ENCODE measurements at places on chromosomes 5 and 9.
A peak's percentile ranks its signal among the peaks of the same experiment; 100 is the strongest.

DNA sequence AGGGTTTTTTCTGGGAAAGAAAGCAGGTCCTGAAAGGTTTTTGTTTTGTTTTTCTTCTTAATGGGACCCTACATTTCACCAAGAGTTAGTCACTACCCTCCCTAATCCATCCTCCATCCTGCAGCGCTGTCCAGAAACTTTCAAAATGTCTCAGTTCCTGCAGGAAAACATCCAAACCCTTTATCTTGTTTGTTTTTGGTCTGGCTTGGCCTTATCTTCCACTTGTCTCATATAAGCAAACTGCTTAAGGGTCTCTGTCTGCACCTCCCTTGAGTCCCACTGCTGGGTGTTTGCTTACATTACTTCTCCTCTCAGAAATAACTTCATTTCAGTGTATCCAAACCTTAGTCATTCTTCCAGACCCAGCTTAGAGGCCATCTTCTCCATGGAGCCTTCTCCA lies 11.0 kb upstream of the TRAF1 start:
- DNase-seq: no peak

DNA sequence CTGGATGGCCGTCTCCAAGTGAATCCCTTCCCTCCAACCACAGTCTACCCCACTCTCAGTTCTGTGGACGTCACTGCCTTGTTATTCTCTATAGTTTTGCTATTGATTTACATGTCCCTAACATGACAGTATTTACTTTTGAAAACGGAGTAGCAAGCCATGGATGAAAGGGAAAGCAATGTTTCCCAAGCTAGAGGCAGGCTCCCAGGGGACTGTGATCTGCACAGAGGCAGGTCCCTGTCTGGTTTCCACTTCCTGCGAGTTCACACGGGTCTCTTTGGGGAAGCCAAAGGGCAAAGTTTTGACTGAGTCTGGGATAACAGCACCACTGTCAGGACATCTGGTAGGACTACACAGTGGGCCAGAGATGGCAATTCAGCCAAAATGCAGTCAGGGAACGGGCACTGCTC lies 12.7 kb downstream of the C9orf153 start:
- DNase-seq: no peak

DNA sequence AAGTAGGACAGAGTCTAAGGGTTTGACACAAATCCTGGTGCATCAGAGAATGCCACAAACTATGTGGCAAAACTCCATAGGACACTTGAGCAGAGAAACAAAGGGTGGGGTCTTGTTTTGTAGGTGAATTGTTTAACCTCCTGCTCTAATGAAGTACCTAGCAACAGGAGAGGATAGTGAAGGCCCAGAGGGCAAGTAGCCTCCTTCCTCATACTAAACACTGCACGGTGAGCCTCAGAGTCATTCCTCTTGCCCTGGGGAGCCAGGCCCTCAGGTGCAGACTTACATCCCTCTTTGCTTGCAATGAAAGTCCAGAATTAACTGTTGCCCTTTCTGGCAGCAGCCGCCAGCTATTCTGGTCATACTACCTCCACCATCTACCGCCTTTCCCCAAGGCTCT lies 166.1 kb downstream of the DROSHA start:
- no peak for DNase-seq

DNA sequence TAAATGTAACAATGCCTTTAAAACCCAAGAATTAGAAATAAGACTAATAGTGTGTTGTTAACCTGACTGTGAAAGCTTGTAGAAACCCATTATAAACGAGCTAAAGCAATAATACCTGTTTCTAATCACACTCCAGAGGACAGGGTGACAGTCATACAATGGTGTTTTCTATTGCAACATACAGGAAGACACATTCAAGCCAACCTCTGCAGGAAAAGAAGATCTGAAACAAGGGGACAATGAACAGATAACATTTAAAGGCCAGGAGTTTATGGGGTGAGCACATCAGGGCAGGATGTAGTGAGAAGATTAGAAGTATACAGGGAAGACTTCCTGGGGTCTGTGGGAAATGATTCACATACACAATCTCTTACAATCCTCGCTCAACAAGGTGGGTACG lies 13.8 kb downstream of the BARHL1 start:
- no peak for DNase-seq

DNA sequence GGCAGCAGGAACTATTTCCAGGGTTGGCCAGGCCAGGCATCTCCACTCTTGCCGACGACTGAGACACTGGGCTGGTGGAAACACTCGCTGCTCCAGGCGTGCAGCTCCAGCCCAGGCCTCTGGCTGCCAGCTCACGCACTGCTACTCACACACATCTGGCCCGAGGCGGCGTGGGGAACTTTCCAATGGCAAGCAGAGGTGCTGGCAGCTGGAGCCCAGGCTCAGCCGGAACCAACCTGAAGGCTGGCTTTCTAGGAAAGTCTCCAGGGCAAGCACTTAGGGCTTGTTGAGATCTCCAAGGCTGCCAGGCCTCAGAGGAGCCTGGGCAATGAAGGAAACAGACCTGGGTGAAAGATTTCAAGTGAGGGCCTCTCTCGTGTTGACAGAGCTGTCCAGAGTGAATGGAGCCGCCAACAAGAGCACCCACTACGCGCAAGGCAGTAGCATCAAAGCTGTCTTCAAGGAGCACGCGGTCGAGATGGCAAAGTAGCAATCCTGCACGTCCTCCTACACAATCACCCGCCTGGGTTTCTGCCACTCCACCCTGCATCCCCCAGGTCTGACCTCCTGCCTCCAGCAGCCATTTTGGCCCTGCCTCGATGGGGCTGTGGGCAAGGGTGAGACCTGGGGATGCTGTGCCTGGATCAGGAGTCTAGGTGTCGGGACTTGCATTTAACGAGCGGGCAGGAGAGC lies 14.4 kb downstream of the SH3PXD2B start:
- no peak for DNase-seq

DNA sequence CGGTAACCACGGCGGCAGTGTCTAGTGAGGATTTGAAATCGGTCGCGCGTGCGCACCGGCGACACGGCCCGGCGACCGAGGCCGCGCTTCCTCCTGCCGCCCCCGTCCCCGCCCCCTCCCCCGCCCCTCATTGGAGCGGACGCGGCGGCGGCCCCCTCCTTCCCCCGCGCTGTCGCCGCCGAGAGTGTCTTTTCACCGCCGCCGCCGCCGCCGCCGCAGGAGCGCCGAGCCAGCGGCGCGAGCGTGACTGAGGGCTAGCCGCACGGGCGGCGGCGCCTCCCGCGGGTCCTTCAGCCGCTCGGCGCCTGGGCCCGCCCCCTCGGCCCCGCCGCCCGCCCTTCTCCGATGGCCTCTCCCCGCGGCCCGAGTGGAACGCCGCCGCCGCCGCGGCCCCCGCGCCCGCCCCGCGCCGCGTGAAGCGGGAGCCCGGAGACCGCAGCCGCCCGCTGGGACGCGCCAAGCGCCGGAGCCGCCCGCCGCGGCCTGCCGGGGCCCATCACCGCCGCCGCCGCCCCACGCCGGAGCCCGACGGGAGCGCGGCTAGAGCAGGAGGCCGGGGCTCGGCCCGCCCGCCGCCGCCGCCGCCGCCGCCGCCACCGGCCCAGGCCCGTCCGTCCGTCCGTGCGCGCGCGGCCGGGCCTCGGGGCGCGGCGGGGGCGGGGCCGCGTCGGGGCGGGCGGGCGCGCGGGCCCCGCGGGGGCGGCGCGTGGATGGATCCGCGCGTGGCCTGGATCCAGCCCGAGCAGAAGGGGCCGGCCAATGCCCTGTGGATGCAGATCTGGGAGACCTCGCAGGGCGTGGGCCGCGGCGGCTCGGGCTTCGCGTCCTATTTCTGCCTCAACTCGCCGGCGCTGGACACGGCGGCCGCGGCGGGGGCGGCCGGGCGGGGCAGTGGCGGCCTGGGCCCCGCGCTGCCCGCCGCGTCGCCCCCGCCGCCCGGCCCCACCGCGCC lies at the start of gene TENT4A:
Gene TENT4A, plus strand, starts transcription at position 159 of the 952 bp plus-strand sequence. Its CDS starts 552 bp downstream, at position 711.
- no peak for DNase-seq

- DNase-seq: no peak
Observed at GRCh38 chr9:84499969-84500582, 159.5 kb upstream of the SLC28A3 start.

GRCh38 chr9:30140407-30140806 lies 2244.0 kb upstream of the ACO1 start:
- DNase-seq: no peak

- DNase-seq: no peak
Observed at GRCh38 chr9:108837530-108837929, 18.3 kb downstream of the ACTL7B start.

DNA sequence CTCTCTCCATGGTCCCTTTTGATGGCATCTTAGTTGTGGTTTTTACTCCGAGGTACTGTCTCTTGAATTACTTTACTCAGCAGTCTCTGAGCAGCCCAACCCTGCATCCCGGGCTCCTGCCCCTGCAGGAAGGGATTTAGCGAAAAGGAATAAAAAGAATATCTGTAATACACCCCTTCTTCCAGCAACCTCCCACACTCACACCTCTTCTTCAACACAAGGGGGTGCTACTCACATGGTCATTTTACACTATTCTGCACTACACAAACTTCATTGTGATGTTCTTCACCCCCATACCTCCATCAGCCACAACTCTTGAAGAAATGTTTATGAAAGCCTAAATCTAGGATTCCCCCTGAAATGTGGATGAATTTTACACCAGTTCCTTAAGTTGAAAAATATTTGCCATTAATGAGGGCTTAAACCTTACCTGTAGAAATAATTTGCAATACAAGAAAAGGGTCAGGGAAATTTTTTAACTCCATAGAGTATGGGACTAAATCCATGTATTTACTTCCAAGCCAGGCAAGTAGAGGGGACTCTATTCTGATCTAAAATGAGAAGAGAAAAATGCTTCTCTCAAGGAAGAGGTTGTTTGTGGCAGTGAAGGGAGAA lies 26.0 kb downstream of the TPD52L3 start:
- DNase-seq: no peak

GRCh38 chr5:83837265-83837907 lies 116.7 kb upstream of the HAPLN1 start:
- no peak for DNase-seq

DNA sequence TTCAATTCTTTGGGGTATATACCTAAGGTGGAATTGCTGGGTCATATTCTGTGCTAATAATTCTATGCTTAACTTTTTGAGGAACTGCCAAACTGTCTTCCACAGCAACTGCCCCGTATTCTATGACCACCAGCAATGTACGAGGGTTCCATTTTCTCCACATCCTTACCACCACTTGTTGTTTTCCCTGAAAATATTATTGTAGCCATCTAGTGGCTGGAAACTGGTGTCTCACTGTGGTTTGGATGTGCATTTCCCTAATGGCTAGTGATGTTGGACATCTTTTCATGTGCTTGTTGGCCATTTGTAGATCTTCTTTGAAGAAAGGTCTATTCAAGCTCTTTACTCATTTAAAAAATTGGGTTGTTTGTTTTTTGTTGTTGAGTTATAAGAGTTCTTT lies 30.7 kb downstream of the MSX2 start:
- DNase-seq: no peak

DNA sequence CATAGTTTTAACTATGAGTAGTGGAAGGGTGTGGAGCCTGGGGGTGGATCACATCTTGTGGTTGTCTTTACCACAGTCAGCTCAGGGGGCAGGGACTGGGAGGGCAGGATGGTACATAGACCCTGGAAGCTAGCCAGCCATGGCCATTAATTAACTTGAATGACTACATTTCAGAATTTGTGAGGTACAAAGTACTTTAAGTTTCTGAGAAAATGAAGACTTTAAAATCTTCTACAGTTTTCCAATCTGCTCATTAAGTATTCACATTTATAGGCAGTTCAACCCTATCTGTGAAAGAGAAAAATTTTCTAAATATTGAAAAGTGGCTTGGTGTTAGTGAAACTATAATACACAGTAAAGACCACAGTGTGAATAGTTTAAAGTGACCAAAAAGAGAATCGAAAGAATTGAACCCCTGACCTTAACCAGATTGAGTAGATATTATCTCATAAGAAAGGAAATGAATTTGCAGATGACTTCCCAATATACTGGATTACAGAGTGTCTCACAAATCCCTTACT lies 234.2 kb upstream of the MEF2C start:
- DNase-seq: no peak

GRCh38 chr9:86516564-86516963 lies 162.4 kb upstream of the TUT7 start:
- no peak for DNase-seq

DNA sequence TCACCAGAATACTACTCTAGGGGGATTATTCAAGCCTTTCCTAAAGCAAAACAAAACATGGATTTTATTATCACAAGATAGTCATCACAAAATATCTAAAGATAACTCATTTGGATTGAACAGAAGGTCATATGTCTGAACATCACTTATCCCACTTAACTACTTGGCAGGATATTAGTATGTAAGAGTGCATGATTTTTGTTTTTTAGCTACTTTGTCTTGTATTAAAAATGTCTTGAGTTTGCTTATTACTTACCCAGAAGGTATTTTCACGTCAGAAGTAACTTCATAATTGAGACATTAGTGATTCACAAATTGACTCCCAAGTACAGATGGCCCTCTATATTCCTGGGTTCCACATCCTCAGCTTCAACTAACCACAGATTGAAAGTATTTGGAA lies 113.8 kb downstream of the TLE4 start:
- no peak for DNase-seq

DNA sequence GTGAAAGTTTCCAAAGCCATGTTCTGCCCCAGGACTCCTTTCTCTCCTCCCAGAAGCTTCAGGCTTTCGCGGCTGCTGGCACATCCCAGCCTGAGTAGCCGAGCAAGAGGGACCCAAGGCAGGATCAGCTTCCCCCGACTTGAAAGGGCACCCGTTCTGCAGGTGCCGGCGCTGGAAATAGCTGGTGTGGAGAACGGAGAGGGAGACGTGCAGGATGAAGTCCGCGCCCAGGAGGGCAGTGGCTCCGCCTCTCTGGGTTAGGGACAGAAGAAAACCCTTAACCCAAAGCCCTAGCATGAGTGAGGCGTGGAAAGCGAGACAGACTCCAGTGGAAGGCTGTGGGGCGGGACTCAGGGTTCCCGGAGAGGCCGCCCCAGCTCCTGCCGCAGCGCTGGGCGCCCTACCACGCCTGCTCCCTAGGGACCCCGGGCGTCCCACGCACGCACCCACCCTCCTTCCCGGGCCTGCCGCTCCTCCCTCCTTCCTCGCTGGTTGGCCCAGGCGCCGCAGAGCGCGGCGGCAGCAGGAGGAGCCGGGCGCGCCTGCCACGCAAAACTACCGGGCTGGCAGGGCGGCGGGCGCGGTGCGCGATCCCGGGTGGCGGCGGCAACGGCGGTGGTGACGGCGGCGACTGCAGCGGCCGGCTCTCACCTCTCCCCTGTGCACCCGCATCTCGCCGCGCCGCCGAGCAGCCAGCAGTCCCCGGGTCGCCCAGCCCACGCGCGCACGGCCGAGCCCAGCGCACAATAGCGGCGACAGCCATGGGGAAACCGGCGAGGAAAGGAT lies at the start of gene SLC1A1:
Gene SLC1A1, plus strand, starts transcription at position 550 of the 786 bp plus-strand sequence. Its CDS starts 212 bp downstream, at position 762.
- DNase-seq: peak; percentile 32

DNA sequence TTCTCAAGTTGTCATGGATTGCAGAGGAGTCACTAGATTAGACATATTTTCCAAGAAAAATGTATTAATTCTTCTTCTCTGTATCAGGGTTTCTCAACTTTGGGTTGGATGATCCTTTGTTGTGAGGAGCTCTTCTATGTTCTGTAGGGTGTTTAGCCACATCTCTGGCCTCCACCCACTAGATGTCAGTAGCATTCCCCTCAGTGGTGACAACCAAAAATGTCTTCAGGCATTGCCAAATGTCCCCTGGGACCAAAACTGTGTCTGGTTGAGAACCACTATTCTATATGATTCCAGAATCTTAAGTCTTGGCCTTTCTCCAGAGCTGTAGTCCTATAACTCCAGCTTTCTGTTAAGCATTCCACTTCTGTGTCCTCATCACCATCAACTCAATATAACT lies 220.9 kb downstream of the KIAA0825 start:
- no peak for DNase-seq

GRCh38 chr5:132459031-132459982 lies 31.3 kb downstream of the IRF1 start:
- DNase-seq: no peak

All from stimulated activated CD4-positive, alpha-beta T cell treated with anti-CD3 and anti-CD28 coated beads, TNF-alpha, amount 100 ng/mL, for 24 hours (primary cell).